ENCODE measurements at places on chromosomes 7 and 10. TPM values are rescaled to one million over a fixed set of nuclear protein-coding genes. Genes with fewer than 3 reads are reported as not detected.

The C10orf143 gene
- total RNA-seq, result 3.5 TPM

The SLC13A1 gene
- total RNA-seq, result not detected

The MASTL gene
- total RNA-seq, result 50.7 TPM

The PDK4 gene
- total RNA-seq, result not detected

The ITPRID1 gene
- total RNA-seq, result not detected

The MEPCE gene
- total RNA-seq, result 39.3 TPM

The GRID1 gene
- not detected for total RNA-seq

The MRLN gene
- not detected for total RNA-seq

All from activated naive CD4-positive, alpha-beta T cell treated with anti-CD3 and anti-CD28 coated beads for 36 hours (primary cell).